Smooth muscle cell of the coronary artery (primary cell): ENCODE measurements at places on chromosomes 5 and 9. TPM values are rescaled to one million over a fixed set of nuclear protein-coding genes. Genes with fewer than 3 reads are reported as not detected.

OLFM1 gene
- 0.15 and 4.2 TPM in 2 replicates for total RNA-seq

ANGPTL2 gene
- total RNA-seq = 3.8 and 73.2 TPM in 2 replicates

SV2C gene
- total RNA-seq = not detected in 2 replicates

GGTA1 gene
- total RNA-seq = 0.12 and 0.15 TPM in 2 replicates

EPB41L4B gene
- 0.12 and 1.7 TPM in 2 replicates for total RNA-seq

IER5L gene
- 19.8 and 49.8 TPM in 2 replicates for total RNA-seq

FAM221B gene
- total RNA-seq = not detected in 2 replicates

TMEM250 gene
- total RNA-seq = 32.2 and 39.1 TPM in 2 replicates

PCDHA3 gene
- 0.15 and 0.70 TPM in 2 replicates for total RNA-seq

CLK4 gene
- total RNA-seq = 26.1 and 40.5 TPM in 2 replicates

CDH6 gene
- 11.9 and 227 TPM in 2 replicates for total RNA-seq

ANKRD20A1 gene
- total RNA-seq = 1.1 TPM in 1 of 2 replicates, not detected in the other

FAM169A gene
- under 0.01 and 0.60 TPM in 2 replicates for total RNA-seq

CDX1 gene
- total RNA-seq = 0.12 and 0.15 TPM in 2 replicates

PPP6C gene
- total RNA-seq = 5.9 and 9.5 TPM in 2 replicates

PDGFRB gene
- 52.9 and 425 TPM in 2 replicates for total RNA-seq

TMED7 gene
- 38.3 and 135 TPM in 2 replicates for total RNA-seq

INSL6 gene
- not detected in 2 replicates for total RNA-seq

ADAMTS19 gene
- total RNA-seq = not detected in 2 replicates

TXNDC8 gene
- not detected in 2 replicates for total RNA-seq

ZNF366 gene
- under 0.01 and 0.12 TPM in 2 replicates for total RNA-seq

WNT8A gene
- total RNA-seq = not detected in 2 replicates

CCL21 gene
- total RNA-seq = not detected in 2 replicates

CHSY3 gene
- 4.0 and 8.8 TPM in 2 replicates for total RNA-seq
